Foreskin fibroblast (primary cell): ENCODE measurements at places on chromosomes 16 and 17.

GRCh38 chr17:40809721-40810421, 10.1 kb upstream of the KRT28 start:
- peak; percentile 56 for DNase-seq

DNA sequence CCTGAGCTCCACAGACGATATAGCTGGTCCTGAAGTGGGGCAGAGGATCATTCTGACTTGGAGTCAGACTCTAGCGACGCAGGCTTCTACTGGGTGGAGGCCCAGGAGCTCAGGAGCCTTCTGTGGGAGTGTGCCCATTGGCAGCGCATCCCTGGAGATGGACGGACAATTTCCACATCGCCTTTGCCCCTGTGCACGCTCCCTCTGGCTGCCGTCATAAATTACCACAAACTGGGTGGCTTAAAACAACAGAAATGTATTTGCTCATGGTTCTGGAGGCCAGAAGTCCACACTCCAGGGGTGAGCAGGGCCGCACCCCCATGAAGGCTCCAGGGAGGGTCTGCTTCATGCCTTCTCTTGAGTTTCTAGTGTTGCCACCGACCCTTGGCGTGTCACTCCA, 6.9 kb downstream of the CARD14 start:
- no peak for DNase-seq

DNA sequence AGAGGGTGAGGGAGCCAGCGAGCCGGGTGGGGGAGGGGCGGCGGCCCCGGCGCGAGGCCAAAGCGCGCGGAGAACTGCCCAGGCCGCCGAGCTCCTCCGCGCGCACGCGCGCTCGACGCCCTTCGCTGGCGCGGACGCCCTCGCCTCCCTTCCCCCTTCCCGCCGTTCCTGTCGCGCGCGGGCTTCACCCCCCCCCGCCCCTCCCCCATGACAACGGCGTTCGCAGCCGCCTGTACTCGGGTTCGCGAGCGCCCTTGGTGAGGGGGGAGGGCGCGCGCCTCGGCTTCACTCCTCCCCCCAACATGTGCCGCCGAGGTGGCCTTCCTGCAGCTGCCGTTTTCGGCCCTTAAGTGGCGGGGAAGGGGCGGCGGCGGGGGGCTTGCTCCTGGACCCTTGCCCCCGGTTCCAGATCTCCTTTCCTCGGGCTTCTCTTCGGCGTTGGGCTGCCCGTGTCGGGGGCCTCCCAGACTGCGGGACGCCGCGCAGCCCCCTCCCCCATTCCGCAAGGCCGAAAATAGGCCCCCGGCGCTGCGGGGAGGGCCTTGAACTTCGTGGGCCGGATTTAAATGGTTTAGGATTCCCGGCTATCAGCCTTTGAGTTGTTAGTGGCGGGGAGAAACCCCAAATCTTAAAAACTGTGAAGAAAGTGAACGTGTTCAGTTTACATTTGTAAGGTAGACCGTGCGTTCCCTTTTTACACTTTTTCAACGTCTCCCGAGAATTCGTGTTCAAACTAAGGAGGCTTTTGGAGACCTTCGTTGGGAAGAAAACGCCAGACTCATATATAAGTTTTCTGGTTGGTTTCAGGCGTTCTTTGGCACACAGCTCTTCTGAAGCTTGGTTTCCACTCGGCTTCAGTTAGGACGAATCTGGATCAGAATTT, 653 bp downstream of the SRRM2 start:
- peak; percentile 78 for DNase-seq

GRCh38 chr16:7792346-7792745, 459.7 kb downstream of the RBFOX1 start:
- DNase-seq = no peak

DNA sequence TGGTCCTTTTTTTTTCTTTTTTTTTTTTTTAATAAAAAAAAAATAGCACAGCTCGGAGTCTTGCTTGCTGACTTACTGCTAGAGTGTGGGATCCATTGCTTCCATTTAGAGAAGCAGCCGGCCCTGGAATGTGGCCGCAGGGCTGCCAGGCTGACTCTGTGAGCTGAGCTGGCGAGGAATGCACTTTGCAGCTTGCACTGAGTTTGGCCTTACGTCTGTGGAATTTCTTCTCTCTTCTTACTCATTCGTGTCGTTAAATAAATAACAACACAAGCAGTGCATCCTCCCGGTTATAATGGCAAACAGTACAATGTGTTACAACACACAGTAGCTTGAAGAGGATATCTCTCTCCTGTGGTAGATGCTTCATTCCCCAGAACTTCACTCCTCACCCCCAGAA, 69.2 kb downstream of the PRKCB start:
- peak; percentile 6 for DNase-seq

DNA sequence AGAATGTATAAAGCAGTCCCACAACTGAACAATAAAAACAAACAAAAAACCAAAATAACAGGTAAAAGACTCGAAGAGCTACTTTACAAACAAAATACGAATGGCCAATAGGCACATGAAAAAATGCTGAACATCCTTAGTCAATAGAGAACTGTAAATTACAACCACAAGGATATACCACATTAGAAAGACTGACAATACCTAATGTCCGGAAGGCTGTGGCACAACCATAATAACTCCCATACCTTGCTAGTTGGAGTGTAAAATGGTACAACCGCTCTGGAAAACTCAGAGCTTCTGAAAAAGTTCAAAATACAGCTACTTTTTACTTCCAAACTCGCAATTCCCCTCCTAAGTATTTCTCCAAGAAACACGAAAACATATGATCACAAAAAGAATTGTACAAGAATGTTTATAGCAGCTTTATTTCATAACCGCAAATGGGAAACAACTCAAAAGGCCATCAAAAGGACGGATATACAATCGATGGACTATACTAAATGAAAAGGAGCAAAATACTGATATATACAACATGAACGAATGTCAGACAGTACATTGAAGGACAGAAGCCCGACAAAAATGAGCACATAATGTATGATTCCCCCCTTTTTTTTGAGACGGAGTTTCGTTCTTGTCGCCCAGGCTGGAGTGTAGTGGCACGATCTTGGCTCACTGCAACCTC, 2.3 kb downstream of the TP53 start:
- DNase-seq = no peak

DNA sequence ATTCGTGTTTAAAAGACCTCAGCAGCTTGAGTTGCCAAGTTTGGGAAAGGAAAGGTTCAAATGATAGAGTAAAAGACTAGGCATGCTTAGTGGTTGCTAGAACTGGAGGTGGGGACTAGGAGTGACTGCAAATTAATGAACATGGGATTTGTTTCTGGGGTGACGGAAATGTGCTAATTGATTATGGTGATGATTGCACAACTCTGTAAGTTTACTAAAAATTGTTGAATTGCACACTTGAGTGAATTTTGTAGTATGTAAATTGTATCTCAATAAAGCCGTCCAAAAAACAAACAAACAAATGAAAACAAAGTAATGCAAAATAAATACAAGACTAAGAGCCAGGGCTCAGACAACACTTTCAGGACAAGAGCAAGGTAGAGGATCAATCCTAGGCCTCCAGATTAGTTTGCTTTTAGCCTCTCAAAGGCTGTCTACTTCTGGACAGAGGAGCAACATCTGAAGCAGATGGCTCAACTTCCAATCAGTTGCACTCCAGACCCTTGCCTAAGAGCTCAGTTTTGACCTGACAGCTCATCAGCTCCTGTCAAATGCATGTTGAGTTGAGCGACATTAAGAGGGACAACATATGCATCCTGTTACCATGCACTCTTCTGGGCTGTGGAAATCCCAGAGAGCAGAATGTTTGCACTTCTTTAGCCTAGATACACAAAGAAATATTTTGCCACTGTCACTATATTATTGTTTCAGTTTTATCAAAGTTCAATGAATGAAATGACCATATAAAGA, 111.2 kb upstream of the ASIC2 start:
- DNase-seq = no peak

- DNase-seq = no peak
Measured at GRCh38 chr16:4362476-4363135, 9.0 kb upstream of the VASN start.

- DNase-seq = no peak
Measured at GRCh38 chr17:45398800-45399199, 33.9 kb downstream of the ARHGAP27 start.

- no peak for DNase-seq
Measured at GRCh38 chr16:49542391-49542891, 168.8 kb downstream of the C16orf78 start.

DNA sequence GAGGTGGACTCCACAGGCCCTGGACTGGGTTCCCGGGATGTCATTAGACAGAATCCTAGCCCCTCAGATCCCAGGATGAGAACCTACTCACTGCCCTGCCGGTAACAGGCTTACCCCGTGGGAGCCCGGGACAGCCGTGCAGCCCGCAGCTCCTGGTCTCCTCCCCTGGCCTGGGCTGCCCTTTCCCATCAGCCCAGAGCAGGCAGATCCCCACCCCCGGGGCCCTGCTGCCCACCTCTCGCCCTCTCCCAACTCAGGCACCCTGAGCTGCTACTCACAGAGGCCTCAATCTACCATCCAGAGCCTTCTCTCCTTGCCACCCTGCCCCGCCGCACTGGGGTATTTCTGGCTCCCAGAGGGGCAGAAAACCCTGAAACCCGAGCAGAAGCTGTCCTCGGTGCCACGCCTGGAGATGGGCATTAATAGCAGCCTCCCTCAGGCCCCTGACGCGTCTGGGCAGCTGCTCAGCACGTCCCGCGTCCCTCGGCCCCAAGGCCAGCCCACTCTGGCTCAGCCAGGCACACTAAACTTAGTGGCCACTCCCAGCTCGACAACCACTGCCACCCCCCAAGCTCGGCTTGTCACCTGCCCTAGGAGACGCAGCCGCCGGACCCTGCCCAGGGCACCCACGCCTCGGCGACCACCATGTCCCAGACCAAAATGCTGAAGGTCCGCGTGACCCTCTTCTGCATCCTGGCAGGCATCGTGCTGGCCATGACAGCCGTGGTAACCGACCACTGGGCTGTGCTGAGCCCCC, at the start of gene CACNG1:
Gene CACNG1, plus strand, starts transcription at position 539 of the 757 bp plus-strand sequence. Its CDS starts 107 bp downstream, at position 646.
- no peak for DNase-seq

DNA sequence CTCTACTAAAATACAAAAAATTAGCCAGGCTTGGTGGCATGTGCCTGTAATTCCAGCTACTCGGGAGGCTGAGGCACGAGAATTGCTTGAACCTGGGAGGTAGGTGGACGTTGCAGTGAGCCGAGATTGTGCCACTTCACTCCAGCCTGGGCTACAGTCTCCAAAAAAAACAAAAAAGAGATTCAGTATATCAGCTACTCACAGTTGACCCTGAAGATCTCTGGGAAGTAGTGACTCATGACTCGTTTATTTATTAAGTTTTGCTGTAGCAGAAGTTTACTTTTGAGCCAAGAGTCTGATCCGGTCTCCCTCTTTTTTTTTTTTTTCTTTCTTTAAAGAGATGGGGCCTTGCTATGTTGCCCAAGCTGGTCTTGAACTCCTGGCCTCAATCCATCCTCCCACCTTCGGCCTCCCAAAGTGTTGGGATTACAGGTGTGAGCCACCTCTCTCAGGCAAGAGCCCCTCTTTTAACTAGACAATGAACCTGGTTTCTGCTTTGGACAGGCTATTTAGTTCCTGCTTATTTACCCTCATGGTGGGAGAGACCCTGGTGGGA, 4.4 kb downstream of the MVP start:
- DNase-seq = peak; percentile 73

- peak; percentile 60 for DNase-seq
Measured at GRCh38 chr16:56332464-56333079, 92.8 kb downstream of the AMFR start.

- DNase-seq = peak; percentile 87
Measured at GRCh38 chr17:44587339-44587738, 30.1 kb downstream of the FZD2 start.

DNA sequence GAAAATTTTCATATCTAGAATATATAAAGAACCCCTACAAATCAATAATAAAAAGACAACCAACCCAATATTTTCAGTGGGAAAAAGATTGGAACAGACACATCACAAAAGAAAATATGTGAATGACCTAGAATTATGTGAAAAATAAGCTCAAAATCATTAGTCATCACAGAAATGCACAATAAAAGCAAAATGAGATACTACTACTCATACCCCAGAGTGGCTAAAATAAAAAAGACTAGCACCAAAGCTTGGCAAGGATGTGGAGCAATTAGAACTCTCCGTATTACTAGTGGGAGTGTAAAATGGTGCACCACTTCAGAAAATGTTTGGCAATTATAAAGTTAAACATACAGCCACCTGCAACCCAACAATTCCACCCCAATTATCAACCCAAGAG, 48.0 kb upstream of the CDH5 start:
- DNase-seq = no peak

DNA sequence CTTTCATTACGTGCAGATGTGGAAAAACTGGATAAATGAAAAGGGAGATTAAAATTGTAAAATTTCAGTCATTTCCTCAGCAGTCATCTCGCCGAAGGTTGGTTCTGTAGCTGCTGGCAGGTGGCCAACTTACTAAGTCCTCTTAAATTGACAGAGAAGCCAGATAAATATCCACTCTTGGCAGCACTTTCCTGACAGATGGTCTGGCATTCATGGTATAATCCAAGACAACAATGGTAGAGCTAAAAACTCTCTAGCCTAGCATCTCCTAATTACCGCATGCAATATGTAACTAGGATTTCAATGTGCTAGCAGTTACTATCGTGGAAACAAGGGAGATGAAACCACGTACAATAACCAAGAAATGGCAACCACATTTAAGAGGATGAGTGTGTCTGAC, 306.3 kb downstream of the CNTNAP4 start:
- no peak for DNase-seq

- DNase-seq = peak; percentile 53
Measured at GRCh38 chr17:63696381-63696961, 3.5 kb downstream of the LIMD2 start.

GRCh38 chr17:72385475-72385874, 264.7 kb downstream of the SOX9 start:
- no peak for DNase-seq

DNA sequence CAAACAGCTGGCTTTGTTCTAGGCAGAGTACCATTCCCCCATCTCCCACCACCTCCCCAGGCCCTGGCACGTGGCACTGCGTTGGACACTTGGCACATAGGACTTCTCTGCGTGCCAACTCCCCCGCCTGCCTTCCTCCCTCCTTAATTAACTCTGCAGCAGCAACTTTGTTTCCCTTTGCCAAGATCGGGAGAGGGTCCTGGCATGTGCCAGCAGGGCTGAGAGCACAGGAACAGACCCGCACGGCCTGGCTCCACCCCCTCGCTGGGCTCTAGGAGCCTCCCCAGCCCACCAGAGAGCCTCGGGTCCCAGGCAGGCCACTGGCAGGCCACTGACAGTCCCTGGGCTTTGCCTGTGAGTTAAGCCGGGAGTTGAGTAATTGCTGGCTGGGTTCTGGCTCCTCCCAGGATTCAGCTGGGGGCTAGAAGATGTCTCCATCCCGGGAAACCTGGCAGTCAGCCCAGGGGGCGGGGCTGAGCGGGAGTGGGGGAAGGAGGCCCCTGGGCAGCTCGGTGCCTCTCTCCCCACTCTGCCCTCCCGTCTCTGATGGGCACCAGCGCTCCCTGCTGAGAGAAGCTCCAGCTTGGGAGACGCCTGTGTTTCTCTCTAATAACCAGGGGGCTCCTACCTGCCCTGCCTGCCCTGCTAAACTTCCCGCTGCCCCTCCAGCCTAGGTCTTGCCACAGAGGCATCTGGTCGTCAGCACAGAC, 224.0 kb upstream of the TNRC6C start:
- peak; percentile 67 for DNase-seq

GRCh38 chr17:61416211-61416539, 16.5 kb downstream of the TBX2 start:
- DNase-seq = no peak
